ENCODE measurements at places on chromosomes 7 and 10.
A peak's percentile ranks its signal among the peaks of the same experiment; 100 is the strongest.

GRCh38 chr7:100175296-100175935 is 1.8 kb downstream of the GPC2 start:
- DNase-seq = no peak

DNA sequence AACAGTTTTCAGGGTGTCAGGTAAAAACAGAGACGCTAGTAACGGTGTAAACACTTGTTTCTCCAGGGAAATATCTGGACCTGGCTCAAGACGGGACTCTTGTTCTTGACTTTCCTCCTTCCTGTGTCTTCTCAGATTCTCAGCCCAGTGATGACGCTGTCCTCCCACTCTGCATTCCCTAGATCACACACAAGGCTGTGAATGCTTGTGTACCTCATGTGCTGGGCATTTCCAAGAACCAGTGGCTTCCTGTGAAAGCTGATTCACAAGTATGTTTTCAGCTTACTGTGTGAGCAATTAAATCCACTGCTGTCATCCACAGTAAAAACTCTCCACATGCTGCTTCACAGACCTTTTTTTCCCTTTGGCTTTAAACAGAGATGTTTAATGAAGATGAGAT is 193.8 kb upstream of the DPP6 start:
- DNase-seq = no peak

DNA sequence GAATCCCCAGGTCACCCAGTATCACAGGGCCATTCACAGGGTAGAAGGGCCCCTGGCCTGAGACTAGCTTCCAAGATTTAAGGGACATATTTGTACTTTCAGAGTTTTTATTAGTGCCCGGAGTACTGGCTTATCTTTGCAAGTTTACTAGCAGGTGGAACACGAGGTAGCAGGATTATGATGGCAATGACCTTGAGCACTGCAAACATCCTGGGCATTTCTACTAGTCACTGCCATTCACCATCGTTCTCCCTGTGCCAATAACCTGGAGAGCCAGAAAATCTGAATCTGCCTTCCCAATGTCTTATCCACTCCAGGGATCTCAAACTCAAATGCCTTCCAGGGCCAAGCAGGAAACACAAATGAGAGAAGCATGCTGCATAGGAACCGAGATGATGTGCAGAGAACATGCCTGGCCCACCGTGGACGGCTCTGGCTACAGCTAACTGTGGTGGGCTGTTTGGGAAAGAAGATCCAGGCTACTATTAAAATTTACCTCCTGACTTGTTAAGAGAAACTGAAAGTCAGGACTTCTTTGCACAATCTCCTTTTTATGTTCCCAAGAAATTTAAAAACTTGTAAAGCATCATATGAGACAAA is 16.7 kb downstream of the FAM53B start:
- no peak for DNase-seq

DNA sequence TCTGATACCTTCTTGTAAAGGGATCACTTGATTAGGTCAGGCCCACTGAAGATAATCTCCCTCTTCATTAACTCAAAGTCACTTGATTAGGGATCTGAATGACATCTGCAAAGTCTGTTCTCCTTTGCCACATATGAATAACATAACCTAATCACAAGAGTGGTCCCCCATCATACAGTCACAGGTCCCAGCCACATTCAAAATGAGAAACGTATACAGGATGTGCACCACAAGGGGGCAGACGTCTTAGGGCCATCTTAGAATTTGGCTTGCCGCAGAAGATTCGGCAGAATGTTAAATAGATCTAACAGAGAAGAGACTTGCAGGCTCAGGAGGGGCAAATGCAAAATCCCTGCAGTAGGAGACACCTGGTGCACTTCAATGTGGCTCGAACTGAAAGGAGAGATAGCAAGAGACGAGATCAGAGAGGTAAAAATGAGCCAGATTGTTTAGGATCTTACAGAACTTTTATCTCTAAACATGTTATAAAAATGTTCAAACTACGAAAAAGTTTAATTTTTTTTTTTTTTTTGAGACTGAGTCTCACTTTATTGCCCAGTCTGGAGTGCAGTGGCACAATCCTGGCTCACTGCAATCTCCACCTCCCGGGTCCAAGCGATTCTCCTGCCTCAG is 10.4 kb upstream of the SMC3 start:
- DNase-seq = no peak

GRCh38 chr10:90857635-90858460 is at the start of gene HTR7:
HTR7 (minus strand) TSS chr10:90858039; CDS start chr10:90857671, 368 bp downstream.
- no peak for DNase-seq

DNA sequence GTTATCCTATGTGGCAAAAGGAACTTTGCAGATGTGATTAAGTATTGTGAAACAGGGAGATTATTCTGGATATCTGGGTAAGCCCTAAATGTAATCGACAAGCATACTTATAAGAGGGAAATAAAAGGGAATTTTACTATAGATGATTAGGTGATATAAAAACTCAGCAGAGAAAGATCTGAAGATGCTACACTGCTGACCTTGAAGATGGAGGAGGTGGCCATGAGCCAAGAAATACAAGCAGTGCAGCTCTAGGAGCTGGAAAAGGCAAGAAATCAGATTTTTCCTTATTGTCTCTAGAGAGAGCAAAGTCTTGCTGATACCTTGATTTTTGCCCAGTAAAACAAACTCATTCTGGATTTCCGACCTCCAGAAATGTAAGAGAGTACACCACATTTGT is 67.7 kb downstream of the BRAF start:
- no peak for DNase-seq

GRCh38 chr7:50229964-50230363 is 74.6 kb upstream of the IKZF1 start:
- DNase-seq = no peak

GRCh38 chr7:44990109-44991023 is 9.6 kb upstream of the CCM2 start:
- no peak for DNase-seq

DNA sequence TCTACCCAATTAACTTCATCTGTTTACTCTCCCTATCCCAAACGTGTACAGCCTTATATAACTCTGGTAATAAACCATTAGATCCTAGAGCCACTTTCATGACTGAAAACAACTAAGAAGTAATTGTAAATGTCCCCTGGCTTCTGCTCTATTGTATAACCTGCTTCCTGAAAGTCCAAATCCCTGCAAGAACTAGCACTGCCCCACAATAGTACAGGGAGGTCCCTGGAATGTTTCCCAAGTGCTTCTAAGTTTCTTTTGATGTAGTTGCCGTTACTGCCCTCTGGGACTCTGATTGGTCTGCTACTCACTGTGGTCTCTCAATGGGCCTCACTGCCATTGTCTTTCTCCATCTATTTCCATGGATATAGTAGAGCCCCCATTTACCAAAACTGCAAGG is 764.0 kb upstream of the GHITM start:
- no peak for DNase-seq

- no peak for DNase-seq
Measured at GRCh38 chr7:12549106-12549505, 21.4 kb upstream of the SCIN start.

GRCh38 chr7:134553976-134554375 is 5.1 kb downstream of the AKR1B15 start:
- no peak for DNase-seq

DNA sequence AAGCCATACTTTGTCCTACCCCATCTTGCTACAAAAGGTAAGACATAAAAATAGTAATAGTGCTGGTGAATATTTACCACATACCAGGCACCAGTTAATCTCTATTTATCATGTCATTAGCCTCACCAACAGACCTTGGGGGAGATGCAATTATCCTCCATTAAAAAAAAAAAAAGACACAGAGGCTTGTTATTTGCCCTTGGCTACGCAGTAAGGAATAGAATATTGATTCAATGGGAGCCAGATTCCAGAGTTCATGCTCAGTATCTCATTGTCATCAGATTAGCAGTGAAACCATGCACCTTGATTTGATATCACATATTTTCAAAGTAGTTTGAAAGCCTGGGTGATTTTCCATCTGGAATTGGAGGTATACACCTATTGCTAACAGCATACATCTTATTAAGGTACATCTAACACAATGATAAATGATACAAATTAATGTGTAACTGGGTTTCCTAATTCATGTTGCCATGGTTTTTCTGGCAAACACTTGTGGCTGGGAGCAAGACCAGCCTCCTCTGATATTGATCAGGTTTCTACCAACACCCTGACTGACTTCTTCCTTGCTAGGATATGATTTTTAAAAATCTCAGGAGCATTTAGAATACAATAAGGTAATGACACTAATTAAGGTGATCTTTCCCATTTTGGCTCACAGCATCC is 67.1 kb upstream of the PRR15 start:
- no peak for DNase-seq

GRCh38 chr7:152136686-152137085 is 111.2 kb downstream of the GALNT11 start:
- DNase-seq = no peak

DNA sequence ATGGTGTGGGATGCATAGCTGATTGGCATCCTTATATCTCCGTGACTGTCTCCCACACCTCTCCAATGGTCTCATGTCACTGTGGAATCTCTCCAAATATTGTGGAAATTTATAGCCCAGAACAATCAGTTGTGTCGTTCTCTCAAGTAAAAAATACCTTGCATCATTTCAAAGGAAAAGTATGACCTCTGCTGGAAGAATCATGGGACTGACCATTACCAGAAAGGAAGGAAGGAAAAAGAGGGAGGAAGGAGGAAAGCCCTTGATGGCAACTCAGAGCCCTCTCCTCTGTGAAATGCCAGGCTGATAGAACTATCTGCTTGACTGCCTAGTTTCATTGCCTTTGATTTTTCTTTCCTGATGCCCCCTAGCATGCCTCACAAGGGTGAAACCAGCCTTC is 76.3 kb downstream of the FOXI2 start:
- no peak for DNase-seq

GRCh38 chr7:27501001-27501400 is 161.7 kb downstream of the HIBADH start:
- peak; percentile 20 for DNase-seq

- DNase-seq = no peak
Measured at GRCh38 chr7:70356787-70357328, 758.6 kb downstream of the AUTS2 start.

DNA sequence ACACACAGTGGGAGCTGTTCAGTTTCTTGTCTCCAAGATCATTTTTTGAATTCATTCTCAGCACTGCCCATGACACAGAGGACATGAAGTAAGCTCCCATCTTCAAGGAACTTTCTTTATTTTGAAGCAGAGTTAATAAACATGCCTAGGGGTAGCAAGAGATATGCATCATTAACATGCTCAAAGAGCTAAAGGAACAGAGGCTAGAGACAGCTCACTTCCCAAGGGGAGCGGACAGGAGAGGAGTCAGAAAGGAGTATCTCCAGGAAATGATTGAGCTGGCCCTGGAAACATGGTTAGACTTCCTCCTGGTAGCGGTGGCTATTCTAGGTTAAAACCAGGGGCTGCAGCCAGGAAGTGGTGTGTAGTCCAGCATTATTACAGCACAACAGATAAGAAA is 135.9 kb downstream of the GPAM start:
- no peak for DNase-seq

DNA sequence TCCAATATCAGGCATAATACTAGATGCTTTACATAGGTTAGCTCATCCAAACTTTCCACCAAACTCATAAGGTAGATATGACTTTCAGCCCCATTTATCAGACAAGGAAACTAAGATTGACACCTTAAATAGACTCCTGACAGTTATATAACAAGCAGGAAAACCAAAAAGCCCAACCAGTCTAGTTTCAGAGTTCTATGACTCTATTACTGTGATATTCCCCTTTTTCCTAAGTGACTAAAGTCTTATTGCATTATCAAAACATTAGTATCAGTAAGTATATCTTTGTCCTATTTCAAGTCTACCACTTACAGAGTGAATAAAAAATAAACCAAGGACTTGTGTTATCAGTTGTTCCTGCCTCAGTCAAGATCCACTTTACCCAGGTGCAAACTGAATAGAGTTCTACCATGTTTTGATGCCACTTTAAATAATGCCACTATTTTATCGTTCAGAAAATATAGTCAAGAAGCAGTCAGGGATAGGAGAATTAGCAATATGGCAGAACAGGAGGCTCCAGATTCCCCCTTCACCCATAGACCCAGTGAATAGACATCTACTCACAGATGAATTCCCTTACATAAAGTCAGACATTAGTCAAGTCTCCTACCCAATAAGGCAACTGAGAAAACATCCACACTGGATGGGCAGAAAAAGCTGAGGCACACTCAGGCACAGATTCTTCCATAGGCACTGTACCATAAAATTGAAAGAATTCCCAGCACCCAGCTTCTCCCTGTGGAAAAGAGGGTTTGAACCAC is 74.1 kb downstream of the CRPPA start:
- no peak for DNase-seq

GRCh38 chr7:55400191-55400590 is 35.1 kb downstream of the LANCL2 start:
- no peak for DNase-seq

- DNase-seq = no peak
Measured at GRCh38 chr10:3950676-3951275, 165.8 kb upstream of the KLF6 start.

DNA sequence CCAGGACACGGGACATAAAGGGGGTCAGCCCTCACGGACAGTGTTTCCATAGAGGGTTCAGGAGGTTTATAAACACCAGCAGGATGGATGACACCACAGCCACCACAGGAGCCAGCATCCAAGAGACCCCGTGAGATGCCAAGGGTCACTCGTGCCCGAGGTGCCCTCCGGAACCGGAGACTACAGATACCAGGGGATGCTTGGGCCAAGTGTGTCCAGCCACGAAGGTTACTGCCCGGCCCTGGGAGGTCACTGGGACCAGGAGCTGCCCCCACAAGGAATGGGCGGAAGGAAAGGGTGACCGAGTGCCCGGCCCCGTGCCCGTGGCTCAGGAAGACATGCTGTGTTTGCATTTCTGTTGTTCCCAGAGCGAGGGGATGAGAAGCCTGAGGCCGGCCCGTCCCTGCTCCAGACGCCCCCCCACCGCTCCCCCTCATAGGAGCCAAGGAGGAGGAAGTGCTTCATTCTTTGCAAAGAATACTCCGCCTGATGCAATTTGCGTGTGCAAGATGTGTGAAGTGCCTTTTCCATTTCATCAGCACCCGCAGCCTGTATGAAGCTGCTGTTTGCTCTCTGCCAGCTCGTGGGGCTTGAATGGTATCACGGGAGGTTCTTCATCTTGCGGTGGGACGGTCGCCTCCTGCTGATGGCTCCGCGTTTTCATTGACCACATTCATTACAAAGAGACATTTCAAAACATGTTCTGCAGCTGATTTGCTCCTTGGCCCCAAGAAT is 176.4 kb downstream of the ELFN1 start:
- DNase-seq = no peak

GRCh38 chr7:80679921-80680907 is 41.8 kb downstream of the CD36 start:
- no peak for DNase-seq

DNA sequence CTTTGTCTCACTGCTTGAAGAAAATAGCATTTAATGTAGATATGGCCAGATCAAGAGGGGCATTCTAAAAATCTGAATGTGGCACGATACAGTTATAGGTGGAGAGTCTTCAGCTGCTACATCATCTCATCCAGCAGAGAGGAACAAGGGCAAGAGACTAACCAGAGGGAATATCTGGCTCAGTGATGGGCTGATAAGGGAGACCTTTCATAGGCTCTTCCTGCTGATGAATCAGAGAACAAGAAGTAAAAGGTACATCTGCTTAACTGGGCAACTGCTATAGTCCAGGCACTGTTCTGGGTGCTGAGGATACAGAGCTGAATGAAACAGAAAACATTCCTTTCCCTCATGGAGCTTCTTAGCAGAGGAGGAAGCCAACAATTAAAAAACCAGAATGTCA is 37.9 kb downstream of the PIP4K2A start:
- DNase-seq = no peak

Measured in CMK (cell line).